ENCODE measurements at places on chromosomes 7 and 10.

GRCh38 chr10:90604636-90605035 lies 253.2 kb downstream of the HTR7 start:
- H3K4me1 ChIP-seq, result no peaks in the 10 kb centered on the region
- no peak overlapping the region for H3K4me3 ChIP-seq
- peaks cover 2% of the 10 kb centered on the region for H3K27me3 ChIP-seq
- DNase-seq, result no peak

DNA sequence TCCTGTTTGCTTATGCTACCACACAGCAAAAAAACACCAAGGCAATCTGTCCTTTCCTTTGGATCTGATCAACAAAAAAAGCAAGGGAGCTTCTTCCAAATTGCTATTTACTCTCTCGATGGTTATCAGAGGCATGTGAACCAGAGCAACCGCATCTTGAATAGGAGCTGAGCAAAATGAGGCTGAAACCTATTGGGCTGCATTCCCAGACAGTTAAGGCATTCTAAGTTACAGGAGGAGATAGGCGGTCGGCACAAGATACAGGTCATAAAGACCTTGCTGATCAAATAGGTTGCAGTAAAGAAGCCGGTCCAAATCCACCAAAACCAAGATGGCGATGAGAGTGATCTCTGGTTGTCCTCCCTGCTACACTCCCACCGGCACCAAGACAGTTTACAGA lies 76.8 kb upstream of the FRMD4A start:
- H3K27ac ChIP-seq, result peak overlapping the region; percentile 96
- H3K36me3 ChIP-seq, result peaks cover 6% of the 10 kb centered on the region
- no peaks in the 10 kb centered on the region for H3K27me3 ChIP-seq
- peaks cover 68% of the 10 kb centered on the region for H3K4me1 ChIP-seq
- DNase-seq, result no peak
- H3K4me3 ChIP-seq, result no peak overlapping the region

- no peak for DNase-seq
- peaks cover 15% of the 10 kb centered on the region for H3K4me1 ChIP-seq
- H3K4me3 ChIP-seq, result no peak overlapping the region
- no peaks in the 10 kb centered on the region for H3K36me3 ChIP-seq
- H3K27me3 ChIP-seq, result peaks cover under 1% of the 10 kb centered on the region
- H3K27ac ChIP-seq, result no peak overlapping the region
Observed at GRCh38 chr10:43754569-43755260, 106.0 kb upstream of the ZNF32 start.

- no peak for DNase-seq
- H3K36me3 ChIP-seq, result peaks cover 4% of the 10 kb centered on the region
- no peak overlapping the region for H3K4me3 ChIP-seq
Observed at GRCh38 chr7:25597946-25598345, 369.7 kb upstream of the NPVF start.

DNA sequence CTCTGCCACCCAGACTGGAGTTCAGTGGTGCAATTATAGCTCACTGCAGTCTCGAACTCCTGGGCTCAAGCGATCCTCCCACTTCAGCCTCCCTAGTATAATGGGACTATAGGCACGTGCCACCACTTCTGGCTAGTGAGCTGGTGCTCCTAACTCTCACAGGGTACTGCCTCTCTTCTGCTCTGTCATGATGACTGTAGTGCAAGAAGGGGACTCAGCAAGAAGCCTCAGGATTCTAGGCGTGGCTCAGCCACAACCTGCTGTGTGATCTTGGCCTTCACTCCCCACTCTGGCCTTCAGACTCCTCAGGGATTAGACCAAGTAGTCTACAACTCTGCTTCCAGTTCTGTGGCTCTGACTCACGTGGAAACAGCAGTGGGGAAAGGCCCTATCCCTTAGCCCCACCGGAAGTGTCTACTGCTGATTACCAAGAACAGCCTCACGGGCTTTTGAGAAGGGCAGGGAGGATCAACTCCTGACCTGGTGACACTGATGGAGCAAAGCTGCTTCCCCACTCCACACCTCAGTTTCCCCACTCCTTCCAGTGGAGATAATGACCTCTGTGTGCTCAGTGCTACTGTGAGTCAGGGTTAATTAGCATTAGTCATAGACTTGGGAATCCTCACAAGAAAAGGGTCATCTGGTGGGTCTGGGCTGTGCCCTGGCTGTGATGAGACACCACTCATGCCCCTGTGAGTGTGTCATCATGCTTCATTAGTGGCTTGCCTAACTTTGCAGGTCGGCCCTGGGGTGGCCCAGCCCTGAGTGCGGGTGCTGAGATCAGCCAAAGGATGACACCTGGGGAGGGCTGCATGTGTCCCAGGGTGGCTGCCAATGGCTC lies 41.1 kb downstream of the ZC3HC1 start:
- H3K4me3 ChIP-seq, result no peak overlapping the region
- no peaks in the 10 kb centered on the region for H3K36me3 ChIP-seq
- H3K4me1 ChIP-seq, result peaks cover 13% of the 10 kb centered on the region
